ENCODE measurements at places on chromosomes 12 and 14.

GRCh38 chr12:115323223-115323905 lies 639.4 kb upstream of the TBX3 start:
- DNase-seq = no peak

GRCh38 chr12:39389399-39390150 lies 53.3 kb downstream of the KIF21A start:
- DNase-seq = no peak

GRCh38 chr14:30957813-30958370 lies 67.6 kb upstream of the AP4S1 start:
- no peak for DNase-seq

DNA sequence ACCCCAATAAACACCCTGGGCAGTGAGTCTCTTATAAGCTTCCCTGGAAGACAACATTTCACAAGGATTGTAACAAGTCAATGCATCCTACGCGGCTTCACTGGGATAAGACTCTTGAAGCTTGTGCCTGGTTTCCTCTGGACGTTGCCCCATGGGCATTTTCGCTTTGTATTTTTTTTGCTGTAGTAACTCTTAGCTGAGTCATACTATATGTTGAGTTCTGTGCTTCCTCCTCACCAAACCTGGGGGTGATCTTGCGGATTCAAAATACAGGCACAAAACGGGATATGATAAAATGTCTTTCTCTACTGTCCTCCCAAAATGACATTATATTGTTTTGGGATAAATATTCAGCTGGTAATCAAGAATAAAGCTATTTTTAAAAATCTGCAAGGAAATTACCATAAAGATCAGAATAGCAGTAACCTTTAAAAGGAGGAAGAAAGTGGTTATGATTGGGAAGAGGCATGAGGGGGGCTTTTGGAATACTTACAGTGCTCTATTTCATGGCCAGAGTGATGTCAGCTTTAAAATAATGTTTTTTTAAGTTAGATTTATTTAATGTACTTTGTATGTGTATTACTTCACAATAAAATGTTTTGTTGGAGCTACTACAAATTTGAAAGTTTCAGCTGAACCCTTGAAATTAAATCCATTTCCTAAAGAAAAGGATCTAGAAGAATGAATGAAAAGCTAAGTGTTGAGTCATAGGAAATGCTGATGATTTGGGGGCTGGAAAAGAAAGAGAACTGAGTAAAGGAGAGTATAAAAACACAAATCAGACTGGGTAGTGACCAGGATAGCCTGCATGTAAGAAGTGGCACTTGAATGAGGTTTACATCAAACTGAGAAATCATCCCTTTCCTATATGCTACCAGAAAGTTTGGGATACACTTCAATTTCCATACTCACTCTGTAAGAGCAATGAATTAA lies 14.7 kb downstream of the BTBD7 start:
- no peak for DNase-seq

DNA sequence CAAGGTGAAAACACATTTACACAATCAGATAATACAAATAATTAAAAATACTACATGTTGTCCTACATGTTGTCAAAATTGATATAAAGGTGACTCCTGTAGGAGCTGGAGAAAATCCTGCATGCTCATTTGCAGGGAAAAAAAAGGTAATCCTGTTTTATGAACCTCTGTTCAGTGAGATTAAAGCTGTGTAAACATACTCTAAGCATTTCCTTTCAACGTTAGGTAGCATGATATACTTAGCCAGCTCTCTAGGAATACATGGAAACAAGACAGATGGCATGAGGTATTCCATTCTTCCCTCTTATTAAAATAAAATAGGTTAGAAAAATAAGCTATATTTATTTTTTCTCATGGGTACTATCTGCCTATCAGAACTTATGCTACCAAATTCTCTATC lies 635.7 kb upstream of the FLRT2 start:
- DNase-seq = peak; percentile 79

DNA sequence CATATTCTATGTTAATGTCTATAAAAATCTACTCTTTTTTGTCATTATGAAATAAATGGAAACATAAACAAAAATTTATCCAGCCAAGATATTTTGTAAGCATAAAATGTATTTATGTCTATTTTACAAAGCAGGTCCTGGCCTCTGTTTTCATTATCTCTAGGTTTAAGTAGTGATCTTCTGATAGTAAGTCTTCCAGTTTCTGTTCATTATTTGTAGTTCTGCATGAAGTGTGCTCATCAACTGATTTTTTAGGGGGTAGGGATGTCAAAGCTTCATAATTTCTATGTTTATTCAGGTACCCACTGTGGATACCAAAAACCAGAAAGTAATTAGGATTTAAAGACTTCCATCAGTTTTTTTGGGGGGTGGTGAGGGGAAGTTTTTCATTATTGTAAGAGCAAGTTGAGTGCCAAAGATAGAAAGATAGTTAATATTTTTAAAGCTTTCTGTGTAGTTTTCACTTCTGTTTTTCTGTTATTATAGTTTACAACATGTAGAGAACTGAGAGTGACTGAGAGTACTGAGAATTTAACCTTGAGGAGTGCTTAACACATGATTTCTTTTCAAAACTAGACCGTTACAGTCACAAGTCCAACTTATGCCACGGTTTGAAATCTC lies 30.6 kb upstream of the LMO3 start:
- DNase-seq = no peak

DNA sequence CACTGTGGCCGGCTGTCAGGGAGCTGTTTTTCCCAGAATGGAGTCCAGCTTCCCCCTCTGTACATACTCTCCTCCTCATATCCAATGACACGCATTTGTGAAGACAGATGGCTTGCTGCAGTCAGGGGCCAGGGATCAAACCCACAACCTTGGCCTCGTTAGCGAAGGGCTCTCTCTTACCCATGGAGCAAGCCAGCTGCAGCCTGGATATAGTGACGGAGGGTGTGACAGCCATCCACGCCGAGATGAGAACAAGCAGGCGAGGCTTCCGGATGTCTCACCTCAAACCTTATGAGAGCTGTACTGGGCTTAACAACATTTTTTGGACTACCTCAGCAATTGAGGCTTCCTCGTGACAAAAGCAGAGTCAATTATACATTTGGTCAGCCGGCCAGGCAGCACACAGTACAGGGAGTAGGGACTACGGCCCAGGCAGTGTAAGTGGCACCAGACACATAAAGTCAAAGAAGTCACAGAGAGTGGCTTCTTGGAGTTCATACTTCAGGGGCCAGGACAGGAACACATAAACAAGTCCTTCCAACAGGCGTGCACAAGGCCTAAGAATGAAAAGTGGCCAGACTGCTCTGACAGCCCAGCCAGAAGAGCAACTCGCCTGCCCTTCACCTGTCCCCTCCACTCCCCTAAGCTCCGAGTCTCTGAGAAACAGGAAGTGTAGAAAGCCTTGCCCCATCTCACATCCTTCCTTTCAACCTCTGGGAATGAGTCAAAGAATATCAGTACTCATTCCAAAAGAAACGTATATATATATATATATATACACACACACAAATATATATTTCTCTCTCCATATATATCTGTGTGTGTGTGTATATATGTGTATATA lies 115.1 kb downstream of the TTC7B start:
- no peak for DNase-seq

DNA sequence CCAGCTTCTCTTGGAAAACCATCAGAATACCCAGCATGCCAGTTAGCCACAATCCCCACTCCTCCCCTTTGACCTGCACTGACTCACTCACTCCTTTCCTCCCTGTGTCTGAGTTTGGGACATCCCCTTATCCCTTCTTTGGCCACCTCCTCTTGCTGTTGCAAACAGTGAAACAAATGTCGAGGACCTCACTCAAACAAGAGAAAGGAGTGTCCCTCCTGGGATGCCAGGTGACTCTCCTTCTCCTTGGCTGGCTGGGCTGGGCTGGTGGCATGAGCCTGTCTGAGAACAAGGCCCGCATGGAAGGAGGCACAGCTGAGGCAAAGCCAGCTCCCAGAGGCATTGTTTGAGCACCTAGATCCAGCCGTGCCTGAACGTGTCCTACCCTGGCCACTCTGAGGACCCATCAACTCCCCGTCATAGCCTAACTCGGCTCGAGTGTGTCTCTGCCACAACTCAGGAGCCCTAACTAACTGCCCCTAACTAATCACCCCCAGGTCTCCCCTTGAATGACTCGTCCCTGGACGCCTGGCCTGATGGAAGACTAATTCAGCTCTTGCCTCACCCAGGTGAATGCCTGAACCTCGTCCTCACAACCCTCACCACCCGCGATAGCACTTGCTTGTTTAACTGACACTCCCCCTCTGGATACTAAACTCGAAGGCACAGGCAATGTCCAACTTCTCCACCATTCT lies 43.0 kb downstream of the NCOR2 start:
- no peak for DNase-seq

DNA sequence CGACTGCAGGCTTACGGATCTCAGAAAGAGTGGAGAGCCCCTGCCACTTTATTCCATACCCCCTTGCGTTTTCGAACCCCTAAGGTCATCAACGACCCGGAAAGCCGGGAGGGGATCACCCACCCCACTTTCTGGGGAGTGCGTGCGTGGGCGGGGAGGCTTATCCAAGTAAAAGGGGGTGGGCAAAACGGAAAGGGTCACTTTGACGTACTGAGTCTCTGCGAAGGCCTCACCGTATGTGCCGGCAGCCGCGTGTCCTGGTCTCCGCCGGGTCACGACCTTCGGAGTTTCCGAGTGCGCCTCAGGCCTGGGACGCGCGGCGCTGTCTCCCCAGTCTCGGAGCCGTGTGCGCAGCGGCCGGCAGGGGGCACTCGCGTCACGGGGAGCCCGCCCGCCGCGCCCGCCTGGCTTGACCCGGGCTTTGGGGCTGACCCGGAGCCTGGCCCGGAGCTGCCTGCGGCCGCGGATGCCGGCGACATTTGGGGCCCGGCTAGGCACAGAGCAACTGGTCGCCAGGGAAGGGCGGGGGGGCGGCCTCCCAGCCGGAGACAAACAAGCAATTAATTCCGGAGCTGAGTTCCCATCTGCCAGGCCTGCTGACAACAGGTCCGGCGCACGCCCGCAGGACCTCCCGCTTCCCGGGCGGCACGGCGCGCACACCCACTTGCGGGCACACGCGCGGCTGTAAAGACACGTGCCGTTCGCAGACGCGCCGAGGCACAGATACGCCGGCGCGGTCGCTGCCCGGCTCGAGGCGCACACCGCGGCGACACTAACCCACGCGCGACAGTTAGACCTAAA lies 890 bp upstream of the KIF26A start:
- peak; percentile 71 for DNase-seq

DNA sequence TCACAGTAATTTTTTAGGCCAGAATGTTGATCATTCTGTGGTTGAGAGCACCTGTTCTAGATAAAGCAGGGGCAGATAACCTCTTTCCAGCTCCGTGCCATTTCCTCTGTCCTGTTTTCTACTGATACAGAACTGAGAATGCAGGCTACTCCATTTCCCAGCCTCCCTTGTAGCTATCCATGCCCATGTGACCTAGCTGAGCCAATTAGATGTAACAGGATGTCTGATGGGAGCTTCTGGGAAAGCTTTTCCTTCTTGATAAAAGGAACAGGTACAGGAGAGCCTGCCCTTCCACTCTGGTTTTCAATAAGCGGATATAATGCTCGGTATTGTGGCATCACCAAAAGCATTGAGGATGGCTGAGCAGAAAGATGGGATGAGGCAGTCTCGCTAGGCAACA lies 54.2 kb downstream of the LRRC74A start:
- DNase-seq = no peak

DNA sequence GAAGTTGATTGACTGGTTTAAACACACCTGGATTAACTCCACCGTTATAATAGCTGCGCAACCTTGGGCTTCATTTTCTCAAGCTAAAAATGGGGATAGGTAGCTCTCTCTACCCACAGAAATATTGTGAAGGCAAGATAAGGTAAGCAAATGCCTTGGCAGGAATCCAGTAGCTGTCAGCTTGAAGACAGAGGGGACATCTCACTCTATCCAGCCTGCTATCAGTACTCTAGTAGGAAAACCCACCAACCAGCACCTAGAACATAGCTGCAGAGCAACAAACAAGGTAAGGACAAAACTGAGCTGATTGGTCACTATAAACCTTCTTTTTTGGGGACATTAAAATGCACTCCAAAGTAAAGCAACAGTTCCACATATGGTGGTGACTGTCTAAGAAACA lies 7.7 kb downstream of the CSRP2 start:
- no peak for DNase-seq

DNA sequence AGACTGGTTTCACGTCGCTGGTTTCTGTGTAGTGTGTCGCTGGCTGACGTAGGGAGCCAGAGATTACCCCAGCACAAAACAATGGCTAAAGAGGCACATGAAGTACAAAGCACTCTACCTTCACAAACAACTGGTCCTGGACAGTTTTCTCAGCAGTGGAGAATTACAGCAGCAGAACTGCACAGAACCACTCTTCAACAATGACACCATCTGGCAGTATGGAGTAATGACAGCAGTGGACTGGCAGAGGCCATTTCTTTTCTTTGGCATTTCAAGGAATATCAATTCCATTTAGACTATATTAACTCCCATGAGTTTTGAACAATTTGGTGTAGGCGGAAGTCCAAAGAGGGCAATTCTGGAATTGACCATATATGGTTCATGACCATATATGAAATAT lies 1074.1 kb downstream of the AACS start:
- no peak for DNase-seq

DNA sequence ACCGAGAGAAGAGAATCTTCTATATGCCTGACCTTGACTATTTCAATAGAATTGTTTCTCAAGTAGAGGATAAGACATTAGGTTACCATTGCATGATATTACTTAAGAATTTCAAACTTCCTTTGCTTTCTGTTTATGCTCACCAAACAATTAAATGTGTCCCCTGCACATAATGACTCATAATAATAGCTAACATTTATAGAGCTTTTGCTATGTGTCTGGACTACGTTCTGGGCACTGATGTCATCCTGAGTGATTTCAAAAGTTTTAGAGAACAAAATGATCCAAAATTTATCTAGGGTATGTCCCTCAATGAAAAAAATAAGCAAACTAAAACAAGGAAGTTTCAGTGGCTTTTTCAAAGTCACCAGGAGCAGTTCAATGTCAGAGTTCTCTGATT lies 38.8 kb downstream of the SLC15A5 start:
- DNase-seq = no peak

DNA sequence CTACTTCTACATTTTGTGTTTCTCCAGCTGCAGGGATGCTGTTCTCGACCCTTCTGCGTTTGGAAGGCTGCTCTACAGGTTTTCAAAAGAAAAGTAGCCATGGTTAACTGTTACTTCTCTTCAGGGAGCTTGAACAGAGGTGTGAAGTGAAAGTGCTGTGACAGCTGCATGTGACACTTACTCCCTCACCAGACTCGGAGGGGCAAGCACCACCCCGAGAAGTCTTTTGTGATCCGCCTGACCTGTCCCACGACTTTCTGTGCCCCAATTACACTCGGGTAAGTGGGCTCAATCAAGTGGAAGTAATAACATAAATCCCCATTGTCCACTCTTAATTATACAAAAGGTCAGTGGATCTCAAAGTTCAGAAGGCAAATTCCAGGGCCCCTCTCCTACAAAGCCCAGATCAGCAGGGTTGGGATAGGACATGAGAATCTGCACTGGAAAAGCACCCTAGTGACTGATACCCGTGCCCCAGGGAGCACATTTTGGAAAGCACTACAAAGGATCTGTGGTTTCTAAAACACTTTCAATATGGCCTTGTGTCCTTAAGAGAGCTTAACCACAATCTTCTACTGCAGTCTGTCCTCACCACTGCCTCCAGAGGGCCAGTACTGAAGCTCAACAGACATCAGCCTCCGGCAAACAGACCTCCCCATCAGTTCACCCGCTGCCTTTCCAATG lies 11.5 kb downstream of the FICD start:
- no peak for DNase-seq

GRCh38 chr14:84446250-84446649 lies 1083.7 kb upstream of the FLRT2 start:
- DNase-seq = no peak

GRCh38 chr12:2052826-2053678 lies at the start of gene CACNA1C:
Gene CACNA1C (plus strand): TSS chr12:2052987. CDS start chr12:2053563, 576 bp downstream.
- DNase-seq = peak; percentile 48

Measured in NCI-H510A treated with DMSO at 0.1 percent for 48 hours (cell line).